ENCODE measurements at places on chromosomes 16 and 17.

- no peak for DNase-seq
These were observed 177.9 kb downstream of the SEC14L1 start for GRCh38 chr17:77318491-77319210.

- no peak for DNase-seq
These were observed 5.8 kb upstream of the ABCA9 start for GRCh38 chr17:69066482-69066881.

DNA sequence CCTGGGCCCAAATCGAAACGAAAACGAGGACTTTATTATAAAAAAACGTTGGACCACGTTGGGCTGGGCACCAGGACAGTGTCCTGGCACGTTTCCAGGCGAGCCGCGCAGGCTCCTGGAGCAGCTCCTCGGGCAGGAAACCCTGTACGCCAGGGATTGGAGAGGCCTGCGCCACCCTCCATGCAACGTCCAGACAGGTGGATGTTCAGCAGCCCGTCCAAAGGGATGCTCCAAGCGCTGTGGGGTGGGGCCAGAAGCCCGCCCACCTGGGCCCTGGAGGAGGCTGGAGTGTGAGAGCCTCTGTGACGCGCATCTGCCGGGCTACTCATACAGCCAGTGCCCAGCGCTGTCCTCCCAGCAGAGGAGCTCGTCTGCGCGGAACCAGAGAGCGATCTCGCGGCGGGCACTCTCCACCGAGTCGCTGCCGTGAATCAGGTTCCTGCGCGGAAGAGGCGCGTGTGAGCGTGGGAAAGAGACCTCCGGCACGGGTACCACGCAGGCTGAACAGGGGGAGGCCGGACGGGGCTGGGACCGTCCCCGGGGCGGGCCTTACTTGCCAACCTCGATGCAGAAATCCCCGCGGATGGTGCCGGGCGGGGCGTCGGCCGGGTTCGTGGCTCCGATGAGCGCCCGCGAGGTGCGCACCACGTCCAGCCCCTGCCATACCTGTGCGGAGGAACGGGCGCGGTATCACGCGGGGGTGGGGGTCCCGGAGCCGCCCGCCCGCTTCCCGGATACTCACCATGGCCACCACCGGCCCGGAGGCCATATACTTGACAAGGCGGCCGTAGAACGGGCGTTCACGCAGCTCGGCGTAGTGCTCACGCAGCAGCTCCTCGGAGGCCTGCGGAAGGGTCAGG is 785 bp downstream of the NME3 start:
- peak; percentile 76 for DNase-seq

GRCh38 chr16:28064706-28065249 is 1.3 kb upstream of the GSG1L start:
- no peak for DNase-seq

GRCh38 chr17:17849845-17850373 is 13.1 kb upstream of the SREBF1 start:
- DNase-seq = peak; percentile 78

GRCh38 chr16:27691721-27692120 is 141.8 kb downstream of the KATNIP start:
- no peak for DNase-seq

DNA sequence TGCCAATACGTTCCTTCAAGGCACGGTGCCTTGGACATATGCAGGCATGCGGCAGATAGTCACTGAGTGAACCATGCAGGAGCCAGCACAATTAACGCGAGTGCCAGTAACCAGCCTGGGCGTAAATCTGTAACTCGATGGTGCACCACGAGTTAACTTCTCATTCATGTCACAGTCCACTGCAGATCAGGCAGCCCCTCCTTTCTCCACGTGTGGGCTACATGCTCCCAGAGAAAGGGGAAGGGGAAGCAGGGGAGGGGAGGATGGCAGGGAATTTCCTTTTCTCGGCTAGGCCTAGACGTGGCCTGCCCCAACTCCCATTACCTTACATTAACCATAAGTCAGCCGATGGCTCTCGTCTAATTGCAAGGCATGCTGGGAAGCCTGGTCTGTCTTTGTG is 287.9 kb downstream of the CPPED1 start:
- no peak for DNase-seq

- DNase-seq = peak; percentile 33
These were observed 149.6 kb upstream of the GNAO1 start for GRCh38 chr16:56041556-56042140.

DNA sequence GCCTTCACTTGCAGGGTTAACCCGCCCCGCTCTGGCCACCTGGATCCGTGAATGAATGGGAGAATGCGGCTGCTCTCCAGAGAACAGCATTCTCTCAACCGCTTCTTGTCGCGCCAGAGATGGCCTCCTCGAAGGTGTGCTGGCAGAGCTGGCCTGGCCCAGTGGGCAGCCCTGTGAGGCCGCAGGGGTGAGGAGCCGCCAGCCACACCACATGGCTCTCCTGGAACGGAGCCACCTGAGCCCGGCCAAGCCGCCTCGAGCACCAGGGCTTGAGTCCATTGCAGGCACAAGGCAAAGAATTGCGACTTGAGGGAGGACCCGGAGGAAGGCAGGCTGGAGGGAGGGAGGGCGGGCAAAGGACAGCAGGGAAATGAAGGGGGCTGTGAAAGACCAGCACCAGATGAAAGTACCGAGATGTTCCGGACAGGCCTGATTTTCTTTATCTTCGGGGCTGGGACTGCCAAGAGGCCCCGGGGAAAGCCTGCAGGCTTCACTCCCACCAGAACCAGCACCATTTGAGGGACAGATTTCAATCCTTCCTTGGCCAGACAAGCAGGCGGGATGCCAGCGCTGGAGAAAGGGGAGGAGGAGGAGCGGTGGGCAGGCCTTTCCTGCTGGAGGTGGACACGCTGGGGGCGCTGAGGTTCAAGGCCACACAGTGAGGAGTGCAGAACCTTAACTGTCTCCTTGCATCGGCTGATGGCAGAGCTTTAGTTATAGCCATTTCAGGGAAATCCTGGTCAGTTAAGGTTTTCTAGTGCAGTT is 69.4 kb downstream of the MRC2 start:
- no peak for DNase-seq

Measured in GM10248 (cell line).